Osteocyte (in vitro differentiated cells): ENCODE measurements at places on chromosomes 1 and 21. TPM values are rescaled to one million over a fixed set of nuclear protein-coding genes. Genes with fewer than 3 reads are reported as not detected.

GRCh38 chr21:42193131-42193671 is 25.7 kb upstream of the ABCG1 start:
- DNase-seq: peak; percentile 80

- no peak for DNase-seq
These were observed 28.4 kb upstream of the FHAD1 start for GRCh38 chr1:15218287-15219279.

DNA sequence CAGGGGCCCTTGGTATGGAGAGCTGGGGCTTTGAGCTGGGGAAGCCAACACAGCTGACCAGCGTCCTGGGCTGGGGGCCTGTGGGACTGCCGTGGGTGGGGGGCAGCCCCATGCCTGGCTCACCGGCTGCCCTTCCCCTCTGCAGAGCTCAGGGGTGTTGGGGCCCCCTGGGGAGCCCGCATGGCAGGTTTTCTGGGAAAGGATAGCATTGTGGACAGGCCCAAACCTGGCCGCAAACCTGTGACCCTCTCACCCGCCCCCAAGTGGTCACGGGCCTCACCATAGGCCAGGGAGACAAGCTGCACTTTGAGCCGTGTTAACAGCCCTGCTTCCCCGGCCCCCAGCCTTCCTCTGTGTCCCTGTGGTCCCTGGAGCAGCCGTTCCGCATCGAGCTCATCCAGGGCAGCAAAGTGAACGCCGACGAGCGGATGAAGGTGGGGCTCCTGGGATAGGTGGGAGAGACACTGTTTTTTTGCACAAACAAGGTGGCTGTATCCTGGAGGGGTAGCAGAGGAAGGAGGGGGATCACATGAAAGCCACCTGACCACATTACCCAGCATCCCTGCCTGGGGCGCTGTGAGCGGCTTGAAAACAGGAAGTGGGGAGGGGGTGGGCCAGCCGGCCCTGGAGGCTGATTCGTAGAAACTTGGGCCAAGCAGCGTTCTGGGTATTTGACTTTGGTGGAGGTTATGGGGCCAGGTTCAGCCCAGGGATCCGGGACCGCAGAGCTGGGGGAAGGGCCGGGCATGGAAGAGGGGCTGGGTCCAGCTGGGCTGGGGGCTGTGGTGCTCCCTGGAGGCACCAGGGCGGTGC is 65.9 kb downstream of the PIK3CD start:
- no peak for DNase-seq

DNA sequence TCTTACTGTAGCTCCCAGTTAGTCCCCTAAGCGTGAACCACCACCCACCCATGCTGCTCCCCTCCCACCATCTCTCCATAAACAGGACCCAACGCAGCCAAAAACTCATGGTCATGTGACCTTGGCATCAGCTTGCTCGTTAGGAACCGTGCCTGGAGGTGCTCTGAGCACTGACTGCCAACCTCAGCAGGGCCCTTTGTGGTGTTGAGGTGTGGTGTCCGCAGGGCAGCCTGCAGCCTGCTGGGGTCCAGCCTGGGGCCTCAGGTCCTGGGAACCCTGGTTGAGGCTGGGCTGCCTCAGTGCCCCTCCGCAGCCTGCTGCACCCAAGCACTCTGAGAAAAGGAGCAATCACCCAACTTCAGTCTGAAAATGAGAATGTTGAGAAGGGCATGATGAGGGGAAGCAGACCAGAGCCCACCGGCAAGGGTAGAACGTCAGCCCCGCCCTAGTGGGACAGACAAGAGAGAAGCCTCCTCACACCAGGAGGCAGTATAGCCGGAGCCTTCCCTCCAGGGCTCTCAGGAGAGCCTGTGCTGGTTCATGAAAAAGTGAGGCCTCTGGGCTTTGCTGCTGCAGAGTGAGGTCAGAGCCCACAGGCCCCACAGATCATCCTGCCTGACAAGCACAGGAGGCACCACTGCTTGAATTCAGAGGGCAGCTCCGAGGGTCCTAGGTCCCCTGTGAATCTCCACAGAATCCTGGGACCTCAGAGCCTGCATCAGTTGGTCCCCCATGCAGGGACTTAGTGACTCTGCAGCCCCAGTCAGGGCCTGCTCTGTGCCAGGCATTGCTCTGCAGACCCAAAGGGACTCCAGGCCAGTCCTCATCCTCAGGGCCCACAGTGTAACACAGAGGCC is 4.9 kb upstream of the COL6A2 start:
- DNase-seq: peak; percentile 79

- DNase-seq: no peak
These were observed 58.5 kb upstream of the IVNS1ABP start for GRCh38 chr1:185375583-185375982.

DNA sequence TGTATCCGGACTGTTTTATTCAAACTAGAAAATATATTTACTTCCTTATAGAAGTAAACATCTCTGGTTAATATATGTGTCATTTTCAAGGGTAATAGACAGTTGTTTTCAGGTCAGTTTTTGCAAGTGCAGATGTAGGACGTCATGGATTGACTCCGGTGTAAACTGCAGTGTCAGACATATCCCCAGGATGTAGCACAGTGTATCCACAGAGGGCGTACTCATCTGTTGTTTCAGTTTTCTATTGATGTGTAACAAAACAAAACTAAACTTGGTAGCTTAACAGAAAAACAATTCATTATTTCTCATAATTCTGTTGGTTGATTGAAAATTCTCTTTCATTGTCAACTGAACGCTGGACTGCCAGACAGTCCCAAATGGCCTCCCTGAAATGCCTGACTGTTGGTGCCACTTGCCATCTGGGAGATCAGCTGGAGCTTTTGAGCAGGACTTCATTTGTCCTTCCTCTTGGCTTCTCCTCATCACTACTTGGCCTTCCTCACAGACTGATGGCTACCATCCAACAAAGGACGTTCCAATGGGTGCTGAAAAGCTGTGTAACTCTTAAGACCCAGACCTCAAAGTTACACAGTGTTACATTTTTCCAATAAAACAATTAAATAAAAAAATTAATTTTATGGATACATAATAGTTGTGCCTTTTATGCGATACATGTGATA is 181.6 kb downstream of the NCAM2 start:
- DNase-seq: no peak

- no peak for DNase-seq
These were observed 15.3 kb upstream of the PLA2G4A start for GRCh38 chr1:186813420-186813819.

DNA sequence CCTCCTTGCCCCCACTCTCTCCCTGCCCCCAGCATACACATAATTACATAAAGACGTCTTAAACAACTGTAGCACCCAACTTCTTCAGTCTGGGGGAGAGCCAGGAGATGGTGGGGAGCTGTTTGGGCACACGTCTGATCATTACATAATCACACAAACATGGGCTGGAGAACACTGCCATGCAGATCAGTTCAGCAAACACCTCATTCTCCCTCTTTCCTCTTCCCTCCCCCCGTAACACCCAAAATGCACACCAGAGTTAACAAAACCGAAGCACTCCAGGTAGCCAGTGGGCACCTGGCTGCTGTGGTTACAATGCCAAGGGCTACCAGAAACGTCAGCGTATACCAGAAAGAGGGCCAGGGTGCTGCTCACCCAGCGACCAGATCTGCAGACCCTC is 1.6 kb downstream of the HIVEP3 start:
- no peak for DNase-seq

- no peak for DNase-seq
These were observed 158.4 kb upstream of the MAGI3 start for GRCh38 chr1:113231866-113232265.

DNA sequence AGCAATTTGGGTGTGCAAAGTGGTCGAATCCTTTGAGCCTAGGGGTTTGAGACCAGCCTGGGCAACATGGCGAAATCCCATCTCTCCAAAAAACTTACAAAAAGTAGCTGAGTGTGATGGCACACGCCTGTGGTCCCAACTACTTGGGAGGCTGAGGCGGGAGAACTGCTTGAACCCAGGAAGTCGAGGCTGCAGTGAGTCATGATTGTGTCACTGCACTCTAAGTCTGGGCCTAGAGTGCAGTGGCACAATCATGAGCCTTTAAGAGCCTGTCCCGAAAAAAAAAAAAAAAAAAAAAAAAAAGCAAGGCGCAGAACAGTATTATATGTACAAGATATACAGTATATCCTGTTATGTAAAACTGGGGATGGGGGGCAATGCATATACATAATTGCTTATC is 25.1 kb upstream of the HTR1D start:
- DNase-seq: no peak

- DNase-seq: no peak
These were observed 34.6 kb upstream of the DOCK7 start for GRCh38 chr1:62722796-62723195.

- DNase-seq: no peak
These were observed 16.4 kb downstream of the KNCN start for GRCh38 chr1:46535063-46535462.

DNA sequence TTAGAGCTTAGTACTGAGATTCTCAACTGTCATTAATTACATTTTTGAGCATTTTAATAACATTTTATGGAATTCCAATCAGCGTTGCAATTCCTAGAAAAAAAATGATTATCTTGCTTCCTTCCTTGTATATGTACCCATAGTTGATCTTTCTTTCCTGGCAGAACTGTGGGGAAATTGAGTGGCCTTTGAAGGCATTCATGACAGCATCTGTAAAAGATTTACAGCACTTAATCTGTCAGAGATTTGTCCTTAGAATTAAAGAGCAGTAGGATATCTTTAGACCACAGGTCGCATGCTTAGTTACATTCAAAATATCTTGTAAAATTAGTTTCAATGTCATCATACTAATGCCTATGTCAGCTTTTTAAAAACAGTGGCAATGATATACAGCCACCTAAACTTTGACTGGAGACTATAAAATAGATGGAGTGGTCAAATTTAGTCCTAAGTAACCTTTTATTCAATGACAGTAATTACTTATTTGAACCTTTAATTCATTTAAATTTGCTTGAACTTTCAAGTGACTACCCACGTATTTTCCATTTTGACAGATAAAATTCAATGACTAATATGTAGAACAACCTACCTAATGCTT is 692.0 kb downstream of the NCAM2 start:
- DNase-seq: no peak

DNA sequence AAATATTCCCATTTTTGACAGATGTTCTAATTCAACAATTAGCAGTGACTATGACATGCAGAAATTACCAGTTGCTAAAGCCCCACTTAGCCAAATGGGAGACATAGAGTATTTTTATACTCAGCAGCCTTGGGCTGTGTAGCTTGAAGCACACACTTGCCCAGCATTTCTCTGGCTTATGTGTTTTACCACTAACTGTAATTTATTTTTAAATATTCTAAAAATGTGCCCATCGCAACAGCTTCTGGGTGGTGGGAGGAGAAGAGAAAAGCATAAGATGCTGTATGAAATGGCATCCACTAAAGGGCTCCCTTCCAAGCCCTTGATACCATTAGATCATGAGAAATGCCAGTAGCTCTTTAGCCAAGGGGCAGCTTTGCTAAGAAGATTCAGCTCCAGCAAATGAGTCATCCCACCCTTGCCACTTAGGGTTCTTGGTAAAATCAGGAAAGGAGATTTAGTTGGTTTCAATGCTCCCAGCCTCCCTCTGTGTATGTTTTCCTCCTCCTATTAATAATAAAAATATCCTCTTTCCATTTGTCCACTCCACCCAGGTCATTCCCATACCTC is 462.7 kb upstream of the DEPDC1 start:
- no peak for DNase-seq

- peak; percentile 73 for DNase-seq
These were observed 33.1 kb upstream of the COL6A2 start for GRCh38 chr21:46064870-46065214.

- no peak for DNase-seq
These were observed 231.1 kb upstream of the SGIP1 start for GRCh38 chr1:66302815-66303214.

DNA sequence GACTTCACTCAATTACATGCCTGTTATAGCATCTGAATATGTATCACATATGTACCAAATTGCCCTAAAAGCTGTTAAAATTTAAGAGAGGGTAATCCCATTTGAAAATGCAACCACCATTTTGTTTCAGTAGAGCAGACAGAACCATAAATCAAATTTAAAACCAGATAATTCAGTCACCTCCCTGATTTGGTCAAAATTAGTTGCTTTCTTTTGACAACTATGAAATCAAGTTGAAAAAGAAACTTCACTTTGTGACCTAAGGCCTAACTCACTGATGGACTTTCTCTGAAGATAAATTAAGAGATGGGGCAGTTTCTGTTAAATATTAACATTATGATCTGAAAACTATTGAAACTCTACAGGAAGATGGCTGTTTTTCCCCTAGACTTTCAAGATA is 6.7 kb downstream of the GORAB start:
- DNase-seq: no peak

GRCh38 chr1:190129366-190129765 is 348.3 kb downstream of the BRINP3 start:
- no peak for DNase-seq

DNA sequence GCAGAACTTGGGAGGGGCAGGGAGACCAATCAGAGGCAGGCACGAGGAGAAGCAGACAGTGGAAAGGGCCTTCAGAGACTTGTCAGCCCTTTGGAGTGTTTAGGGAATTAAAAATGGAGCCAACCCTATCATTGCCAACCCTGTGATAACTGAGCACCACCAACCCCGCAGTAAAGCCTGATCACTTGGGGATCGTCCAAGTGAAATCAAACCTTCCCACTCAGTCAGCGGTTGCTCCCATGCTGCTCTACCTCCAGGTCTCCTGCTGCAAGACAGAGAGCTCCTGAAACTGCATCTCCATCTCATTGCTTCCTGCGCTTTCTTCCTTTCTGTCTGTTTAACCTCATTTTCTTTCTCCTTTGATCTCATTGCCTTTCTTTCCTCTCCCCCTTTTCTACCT is 4.8 kb upstream of the ACKR1 start:
- no peak for DNase-seq

- DNase-seq: no peak
These were observed 75.8 kb upstream of the ABCD3 start for GRCh38 chr1:94342416-94342815.

Gene SELENOF
- total RNA-seq: 198 and 206 TPM in 2 replicates

Gene CIART
- total RNA-seq: 3.4 and 5.3 TPM in 2 replicates

Gene FABP3
- 27.1 and 30.0 TPM in 2 replicates for total RNA-seq

Gene RGSL1
- not detected in 2 replicates for total RNA-seq

Gene BEND5
- 1.5 and 1.7 TPM in 2 replicates for total RNA-seq

Gene FCGR2B
- not detected in 2 replicates for total RNA-seq

Gene LHX8
- total RNA-seq: not detected in 2 replicates

Gene BNIPL
- total RNA-seq: 0.55 and 0.81 TPM in 2 replicates

Gene OR6N2
- not detected in 2 replicates for total RNA-seq

Gene LYPD8
- not detected in 2 replicates for total RNA-seq
